ENCODE measurements at places on chromosomes 11 and 22. TPM values are rescaled to one million over a fixed set of nuclear protein-coding genes. Genes with fewer than 3 reads are reported as not detected.
A peak's percentile ranks its signal among the peaks of the same experiment; 100 is the strongest.

Gene PKNOX2
- not detected for total RNA-seq

- H3K4me3 ChIP-seq: no peak overlapping the region
- no peak for DNase-seq
- peaks cover 29% of the 10 kb centered on the region for H3K4me1 ChIP-seq
Observed at GRCh38 chr22:36166518-36167220, 6.1 kb upstream of the APOL3 start.

- DNase-seq: no peak
- H3K4me1 ChIP-seq: peaks cover 62% of the 10 kb centered on the region
- H3K36me3 ChIP-seq: peaks cover 36% of the 10 kb centered on the region
- H3K4me3 ChIP-seq: peak overlapping the region; percentile 76
- peak overlapping the region; percentile 92 for H3K27ac ChIP-seq
Observed at GRCh38 chr11:20363149-20363499, 390 bp upstream of the HTATIP2 start.

Gene MS4A4A
- total RNA-seq: not detected

DNA sequence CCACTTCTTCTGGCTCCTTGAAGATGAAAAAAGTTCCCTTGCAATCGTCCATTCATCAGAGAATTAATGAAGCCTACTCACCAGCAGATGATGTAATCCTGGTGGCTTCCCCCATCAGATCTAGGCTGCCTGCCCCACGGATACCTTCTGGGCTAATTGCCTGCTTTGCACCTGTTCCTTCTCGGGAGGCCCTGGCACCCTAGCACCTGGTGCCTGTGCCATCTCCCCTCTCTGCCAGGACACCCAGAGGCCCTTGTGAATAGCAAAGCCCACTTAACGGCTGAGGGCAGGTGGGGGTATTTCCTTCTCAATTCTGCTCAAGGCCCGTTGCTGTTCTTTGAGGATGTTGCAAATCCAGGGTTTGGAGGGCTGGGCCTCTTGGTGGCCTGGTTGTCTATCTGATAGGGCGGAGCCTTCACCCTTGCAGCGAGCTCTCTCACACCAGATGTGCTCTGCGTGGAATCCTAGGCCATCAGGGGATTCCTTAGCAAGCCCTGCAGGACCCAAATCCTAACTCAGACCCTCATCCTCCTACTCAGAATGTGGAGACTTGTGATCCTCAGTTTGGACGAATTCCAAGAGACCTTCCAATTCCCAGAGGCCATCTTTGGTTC, at the start of gene LMO2:
Gene LMO2, minus strand, starts transcription at position 363 of the 614 bp plus-strand sequence. CDS start 22,360 bp downstream, outside the sequence.
- H3K36me3 ChIP-seq: no peaks in the 10 kb centered on the region
- peaks cover 36% of the 10 kb centered on the region for H3K4me1 ChIP-seq
- peaks cover 77% of the 10 kb centered on the region for H3K27me3 ChIP-seq
- no peak within 1 kb of the TSS for H3K4me3 ChIP-seq
- DNase-seq: no peak

Gene IZUMO1R
- not detected for total RNA-seq

- no peak for DNase-seq
- peaks cover 9% of the 10 kb centered on the region for H3K4me1 ChIP-seq
- peaks cover 55% of the 10 kb centered on the region for H3K36me3 ChIP-seq
- no peaks in the 10 kb centered on the region for H3K27me3 ChIP-seq
Observed at GRCh38 chr11:112037527-112037926, 12.3 kb downstream of the DLAT start.

Gene TLCD5
- 1.7 TPM for total RNA-seq

DNA sequence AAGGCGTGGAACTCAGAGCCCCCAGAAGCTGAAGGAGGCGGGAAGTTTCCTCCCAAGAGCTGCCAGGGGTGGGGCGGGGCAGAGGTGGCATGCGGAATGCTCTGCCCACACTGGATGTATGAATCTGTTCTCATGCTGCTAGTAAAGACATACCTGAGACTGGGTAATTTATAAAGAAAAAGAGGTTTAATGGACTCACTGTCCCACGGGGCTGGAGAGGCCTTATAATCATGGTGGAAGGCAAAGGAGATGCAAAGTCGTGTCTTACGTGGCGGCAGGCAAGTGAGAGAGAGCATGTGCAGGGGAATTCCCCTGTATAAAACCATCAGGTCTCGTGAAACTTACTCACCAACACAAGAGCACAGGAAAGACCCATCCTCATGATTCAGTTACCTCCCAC, 57.6 kb downstream of the SMIM38 start:
- H3K27ac ChIP-seq: peak overlapping the region; percentile 37
- H3K36me3 ChIP-seq: no peaks in the 10 kb centered on the region
- H3K4me1 ChIP-seq: peaks cover 27% of the 10 kb centered on the region
- peaks cover 8% of the 10 kb centered on the region for H3K27me3 ChIP-seq

GRCh38 chr11:79206951-79207350, 233.9 kb downstream of the TENM4 start:
- no peak overlapping the region for H3K4me3 ChIP-seq
- H3K27ac ChIP-seq: no peak overlapping the region
- H3K36me3 ChIP-seq: no peaks in the 10 kb centered on the region
